ENCODE measurements at places on chromosomes 13 and 19.

GRCh38 chr19:35666251-35666913 is at the start of gene UPK1A:
Gene UPK1A, plus strand, starts transcription at chr19:35666517. Its CDS starts 296 bp downstream, at chr19:35666813.
- no peak for DNase-seq

DNA sequence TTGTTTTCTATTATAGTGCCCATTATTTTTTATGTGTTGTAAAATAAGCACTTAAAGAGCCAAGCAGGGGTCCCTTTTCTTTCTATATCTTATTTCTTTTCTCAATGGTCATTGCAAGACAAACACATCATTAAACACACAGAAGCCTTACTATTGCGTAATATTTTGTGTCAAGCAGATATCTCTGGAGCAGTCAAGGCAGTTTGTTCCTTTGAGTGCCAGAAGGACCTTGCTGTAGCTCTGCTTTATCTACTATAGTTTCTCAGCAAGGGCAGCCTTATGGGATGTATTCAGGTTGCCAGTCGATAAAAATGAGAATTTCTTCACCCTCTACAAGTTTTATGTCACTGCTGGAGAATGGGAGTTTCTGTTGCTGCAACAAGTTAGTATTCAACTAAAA is 319.3 kb downstream of the TDRD3 start:
- DNase-seq, result no peak

- peak; percentile 81 for DNase-seq
Measured at GRCh38 chr19:53537521-53538377, at the start of gene ZNF331. Gene ZNF331, plus strand, starts transcription at chr19:53538145. Its CDS starts 31,232 bp downstream, at chr19:53569377.

DNA sequence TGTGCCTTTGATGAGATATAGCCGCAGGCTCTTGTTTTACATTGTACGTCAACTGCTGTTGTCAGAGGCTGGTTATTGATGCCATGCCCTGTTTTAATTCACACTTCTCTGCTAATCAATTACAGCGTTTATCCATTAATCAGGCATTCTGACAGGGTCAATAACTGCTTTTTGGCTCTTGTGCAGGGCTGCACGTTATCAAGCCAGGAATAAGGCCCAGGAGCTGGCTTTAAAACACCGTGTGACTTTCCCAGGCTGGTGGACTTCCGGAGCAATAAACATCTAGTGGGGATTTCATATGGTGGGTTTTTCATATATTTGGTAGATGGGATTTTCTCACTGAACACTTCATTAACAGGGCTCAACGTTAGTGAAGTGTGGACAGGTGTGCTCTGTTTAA is 221.7 kb downstream of the TM9SF2 start:
- no peak for DNase-seq

- peak; percentile 75 for DNase-seq
Measured at GRCh38 chr19:2663920-2664571, 38.4 kb downstream of the GNG7 start.

GRCh38 chr13:28705461-28706083 is 13.2 kb downstream of the SLC46A3 start:
- DNase-seq, result no peak

DNA sequence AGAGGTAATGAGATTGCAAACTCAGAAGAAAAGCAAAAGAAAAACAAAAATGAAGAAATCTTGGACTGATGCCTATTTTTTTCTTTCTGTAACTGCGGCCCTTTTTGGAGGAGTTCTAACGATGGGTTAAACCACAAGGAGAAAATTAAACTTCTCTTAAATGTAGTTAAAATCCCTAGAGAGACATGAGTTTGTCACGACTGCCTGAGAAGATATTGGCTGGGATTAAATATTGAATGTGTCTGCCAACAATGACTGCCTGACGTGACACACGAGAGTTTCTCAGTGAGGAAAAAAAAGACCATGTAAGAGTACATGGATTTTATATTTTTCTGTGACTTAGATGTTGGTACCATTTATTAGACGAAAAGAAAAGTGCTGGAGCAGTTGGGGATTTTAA is 1013.4 kb downstream of the PCDH9 start:
- no peak for DNase-seq

DNA sequence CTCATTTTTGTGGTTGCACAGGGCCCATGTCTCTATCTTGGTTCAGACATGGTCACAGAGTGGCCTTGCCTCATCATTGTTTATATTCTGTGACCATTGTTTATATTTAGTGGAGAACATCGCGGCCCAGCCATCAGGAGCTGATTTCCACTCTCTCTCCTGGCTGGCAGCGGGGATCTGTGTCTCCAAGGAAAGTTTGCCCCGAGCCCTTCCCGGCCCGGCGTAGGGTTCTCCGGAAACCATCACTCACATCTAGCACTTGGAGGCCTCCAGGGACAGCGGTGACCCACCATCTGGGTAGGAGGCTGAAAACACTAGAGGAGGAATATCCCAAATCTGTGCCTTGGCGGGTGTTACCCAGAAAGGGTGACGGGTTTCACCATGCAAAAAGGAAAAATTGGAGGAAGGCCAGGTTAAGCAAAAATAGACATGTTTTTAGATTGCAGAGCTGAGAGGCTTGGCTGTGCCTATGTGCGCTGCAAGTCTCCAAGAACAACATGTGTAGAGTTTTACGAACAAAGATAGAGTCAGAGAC is 726 bp upstream of the ZNF358 start:
- no peak for DNase-seq

- DNase-seq, result no peak
Measured at GRCh38 chr19:44315883-44316282, 11.1 kb upstream of the ZNF235 start.

- peak; percentile 60 for DNase-seq
Measured at GRCh38 chr19:7916103-7916954, 1.7 kb downstream of the TGFBR3L start.

- DNase-seq, result no peak
Measured at GRCh38 chr19:15702534-15702930, 25.3 kb upstream of the OR10H2 start.

DNA sequence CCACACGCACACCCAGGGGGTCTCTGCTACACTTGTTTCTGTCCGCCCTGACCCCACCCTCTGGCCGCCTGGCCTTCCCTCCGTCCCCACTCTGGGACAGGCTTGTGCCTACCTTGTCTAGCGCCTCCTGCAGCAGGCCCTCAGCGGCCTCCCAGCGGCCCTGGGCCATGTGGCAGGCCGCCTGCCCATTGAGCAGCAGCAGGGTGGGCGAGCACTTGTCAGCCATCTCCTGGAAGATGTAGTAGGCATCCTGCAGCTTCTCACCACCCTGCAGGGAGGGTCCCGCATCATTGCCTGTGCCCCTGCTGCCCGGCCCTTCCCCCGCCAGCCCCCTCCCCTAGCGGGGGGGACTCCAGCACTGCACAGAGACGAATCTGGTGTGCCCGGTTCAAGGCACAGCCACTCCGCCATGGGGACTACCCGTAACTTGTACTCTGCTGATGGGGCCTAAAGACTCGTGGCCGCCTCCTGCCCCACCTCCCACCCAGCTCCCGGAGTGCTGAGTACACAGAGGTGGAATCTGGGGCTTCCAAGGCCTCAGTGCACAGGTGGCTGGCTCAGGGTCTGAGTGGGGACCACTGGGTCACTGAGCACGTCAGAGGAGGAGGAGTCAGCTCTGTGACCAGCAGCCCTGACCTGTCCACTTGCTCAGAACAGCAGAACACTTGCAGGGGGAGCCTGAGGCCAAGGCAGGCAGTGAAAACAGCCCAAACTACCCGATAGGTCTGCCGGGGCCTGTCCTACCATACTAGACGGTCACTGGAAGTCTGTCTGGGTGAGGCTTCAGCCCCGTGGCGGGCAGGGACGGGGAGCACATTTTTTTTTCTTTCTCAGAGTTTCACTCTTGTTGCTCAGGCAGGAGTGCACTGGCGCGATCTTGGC is 7.4 kb upstream of the CERS1 start:
- DNase-seq, result no peak

DNA sequence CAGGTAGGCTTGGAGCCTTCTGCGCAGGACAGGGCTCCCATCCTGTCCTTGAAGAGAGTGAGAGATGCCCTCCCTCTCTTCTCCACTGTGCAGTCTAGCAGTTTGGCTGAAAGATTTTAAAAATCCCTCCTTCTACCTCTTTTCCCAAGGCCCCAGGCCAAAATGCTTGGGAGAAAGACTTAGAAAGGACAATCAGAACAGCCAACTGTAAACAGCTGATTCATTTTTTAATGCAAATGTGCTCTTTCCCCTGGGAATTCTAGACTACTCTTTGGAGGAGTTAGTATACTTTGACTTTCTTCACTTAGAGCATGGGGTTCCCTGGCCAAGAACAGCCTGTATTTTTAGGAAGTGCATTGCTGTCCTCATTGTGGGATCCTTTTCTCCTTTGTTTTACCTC is 398.9 kb downstream of the GPC6 start:
- DNase-seq, result no peak

DNA sequence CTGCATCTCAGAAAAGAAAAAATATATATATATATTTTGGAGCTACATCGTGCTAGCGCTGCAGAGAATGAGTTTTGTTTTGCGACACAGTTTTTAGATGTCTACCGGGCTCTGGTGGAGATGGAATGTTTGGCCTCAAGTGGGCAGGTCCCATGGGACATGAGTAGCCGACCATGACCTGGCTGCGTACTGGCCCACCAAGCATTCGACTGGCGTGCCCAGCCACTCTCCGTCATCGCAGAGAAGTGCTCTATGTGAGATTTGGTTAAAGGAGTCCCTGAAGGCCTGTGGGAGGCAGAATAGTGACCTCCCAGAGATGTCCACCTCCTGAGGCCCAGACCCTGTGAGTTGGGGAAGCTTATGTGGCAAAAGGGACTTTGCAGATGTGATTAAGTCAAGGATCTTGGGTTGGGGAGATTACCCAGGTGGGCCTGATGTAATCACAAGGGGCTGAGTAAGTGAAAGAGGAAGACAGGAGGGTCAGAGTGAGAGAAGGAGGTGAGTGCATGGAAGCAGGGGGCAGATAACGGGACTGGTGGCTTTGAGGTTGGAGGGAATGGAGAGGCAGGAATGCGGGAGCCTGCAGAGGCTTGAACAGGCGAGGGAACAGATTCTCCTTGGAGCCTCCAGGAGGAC is 821 bp upstream of the LILRB4 start:
- no peak for DNase-seq

- no peak for DNase-seq
Measured at GRCh38 chr19:13026462-13027370, 31.4 kb downstream of the NFIX start.

All from GM20000 (cell line).